ENCODE measurements at places on chromosomes 12 and 14.

- no peak for DNase-seq
These were observed 83.4 kb downstream of the HECTD1 start for GRCh38 chr14:31124197-31124596.

DNA sequence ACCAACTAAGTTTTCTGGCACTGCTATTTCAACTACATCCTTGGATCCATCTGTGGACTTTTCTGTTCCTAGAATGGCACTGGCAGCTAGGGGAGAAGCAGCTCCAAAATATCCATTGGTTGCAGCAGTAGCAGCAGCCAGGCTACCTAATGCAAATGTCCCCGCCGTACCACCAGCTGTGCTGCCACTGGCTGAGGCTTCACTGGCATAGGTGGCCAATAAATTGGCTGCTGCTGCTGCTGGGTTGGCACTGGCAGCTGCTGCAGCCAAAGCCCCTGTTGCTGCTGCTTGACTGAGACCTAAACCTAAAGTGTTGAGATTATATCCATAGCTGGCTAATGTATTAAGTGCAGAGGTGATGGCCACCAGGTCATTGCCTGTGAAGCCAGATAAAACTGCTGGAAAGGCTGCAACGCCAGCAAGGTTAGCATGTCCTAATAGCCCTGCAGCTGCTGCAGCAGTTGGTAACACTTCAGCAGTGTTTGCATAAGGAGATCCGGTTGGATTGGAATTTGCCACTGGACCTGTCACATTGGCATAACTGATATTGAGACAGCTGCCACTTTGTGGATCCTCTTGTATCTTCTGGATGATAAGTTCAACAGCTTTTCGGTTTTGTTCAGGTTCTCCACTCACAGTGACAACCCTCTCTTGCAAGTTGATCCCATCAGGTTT is 149.5 kb downstream of the NOVA1 start:
- DNase-seq: no peak

GRCh38 chr12:94421868-94422740 is 37.6 kb downstream of the CEP83 start:
- DNase-seq: no peak

DNA sequence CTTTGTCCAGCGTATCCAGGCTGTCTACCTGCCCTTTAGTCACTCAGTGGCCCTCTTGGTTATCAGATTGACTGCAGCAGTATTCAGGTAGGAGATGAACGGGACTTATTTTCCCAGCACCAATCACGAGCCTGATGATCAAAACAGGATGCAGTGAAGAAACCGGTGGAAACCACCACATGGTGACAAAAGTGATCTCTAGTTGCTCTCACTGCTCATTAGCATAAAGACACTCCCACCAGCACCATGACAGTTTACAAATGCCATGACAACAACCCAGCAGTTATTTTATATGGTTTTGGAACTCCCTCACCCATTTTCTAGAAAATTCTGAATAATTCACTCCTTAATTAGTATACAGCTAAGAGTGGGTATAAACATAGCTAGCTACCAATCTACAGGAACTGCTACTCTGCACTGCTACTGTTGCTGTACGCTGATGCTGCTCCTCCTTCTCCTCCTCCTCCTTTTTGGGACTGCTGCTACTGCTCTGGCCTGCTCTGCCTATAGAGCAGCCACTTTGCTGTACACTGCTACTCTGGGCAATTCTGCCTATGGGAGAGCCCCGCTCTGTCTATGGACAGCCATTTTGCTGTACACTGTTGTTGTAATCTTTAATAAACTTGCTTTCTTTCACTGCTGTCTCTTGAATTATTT is 142.5 kb upstream of the SSTR1 start:
- no peak for DNase-seq
